ENCODE measurements at places on chromosomes 11 and 22.

- no peak for DNase-seq
These were observed 5.8 kb upstream of the MS4A14 start for GRCh38 chr11:60390419-60390818.

DNA sequence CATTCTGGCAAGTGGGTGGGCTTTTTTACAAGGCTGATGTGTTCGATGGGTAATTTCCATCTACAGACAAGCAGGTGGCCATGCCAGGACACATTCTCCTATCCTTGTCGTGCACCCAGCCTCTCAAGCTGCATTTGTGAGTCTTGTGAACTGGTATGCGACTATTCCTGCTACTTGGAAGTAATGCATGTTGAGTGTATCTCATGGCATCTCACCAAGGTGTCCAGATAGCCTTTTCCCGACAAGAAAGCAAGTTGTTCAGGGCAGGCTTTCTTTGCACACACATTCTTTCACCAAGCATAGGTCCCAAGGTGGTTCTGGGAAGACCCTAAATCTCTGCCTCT, 18.8 kb upstream of the SYT13 start:
- DNase-seq: no peak

DNA sequence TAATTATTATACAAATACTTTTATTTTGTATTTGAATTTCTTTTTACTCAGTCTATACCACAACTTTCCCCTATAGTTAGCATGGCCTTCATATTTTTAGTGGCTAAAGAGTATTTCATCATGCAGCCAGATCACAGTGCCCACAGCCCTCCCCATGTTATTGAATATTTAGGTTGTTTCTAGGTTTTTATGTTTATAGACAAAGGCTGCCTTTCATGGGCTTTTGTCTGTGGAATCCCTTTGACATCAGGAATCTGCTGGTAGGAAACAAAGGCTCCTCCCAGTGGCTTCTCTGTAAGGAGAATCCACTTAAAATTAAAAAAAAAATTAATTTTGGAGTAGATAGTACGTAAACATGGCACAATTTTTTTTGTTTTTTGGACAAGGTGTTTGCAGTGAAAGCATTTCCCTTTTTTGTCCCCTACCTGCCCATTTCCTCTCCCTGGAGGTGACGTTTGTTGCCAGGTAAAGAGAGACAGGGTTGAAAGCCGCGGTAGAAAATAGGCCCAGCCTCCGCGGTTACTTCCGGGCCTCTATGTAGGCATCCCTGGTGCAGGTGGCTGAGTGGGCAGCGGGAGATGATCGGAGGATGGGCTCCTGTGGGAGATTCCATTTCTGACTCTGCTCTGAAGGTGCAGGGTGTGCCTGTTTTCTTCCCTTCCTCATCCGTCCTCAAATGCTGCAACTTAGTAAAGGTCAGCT, 82.2 kb upstream of the OR4B1 start:
- no peak for DNase-seq

GRCh38 chr11:111632516-111633220, 30.4 kb downstream of the SIK2 start:
- DNase-seq: no peak

DNA sequence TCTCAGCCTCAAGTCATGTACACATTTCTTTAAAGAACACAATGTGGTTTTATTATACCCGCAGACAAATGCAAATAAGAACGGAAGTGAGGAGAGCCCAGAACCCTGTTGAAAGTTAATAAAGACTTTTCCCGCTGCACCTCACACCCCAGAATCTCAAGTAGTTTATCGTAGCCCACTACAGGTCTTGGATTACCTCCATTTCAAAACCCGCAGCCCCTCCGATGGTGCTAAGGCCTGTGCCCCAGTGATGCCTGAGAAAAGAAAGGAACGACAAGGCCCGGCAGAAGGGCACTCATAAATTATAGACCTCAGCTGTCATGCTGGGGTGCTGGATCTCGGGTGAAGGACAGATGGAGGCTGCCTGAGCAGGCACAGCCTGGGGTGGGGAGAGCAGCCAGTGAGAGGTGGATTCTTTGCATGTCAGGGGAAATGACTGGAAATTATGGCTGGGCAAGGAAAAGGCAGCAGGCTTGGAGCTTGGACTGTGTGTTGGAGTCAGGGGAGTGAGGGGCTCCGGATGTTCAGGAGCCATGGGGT, 354.1 kb downstream of the NTM start:
- no peak for DNase-seq

DNA sequence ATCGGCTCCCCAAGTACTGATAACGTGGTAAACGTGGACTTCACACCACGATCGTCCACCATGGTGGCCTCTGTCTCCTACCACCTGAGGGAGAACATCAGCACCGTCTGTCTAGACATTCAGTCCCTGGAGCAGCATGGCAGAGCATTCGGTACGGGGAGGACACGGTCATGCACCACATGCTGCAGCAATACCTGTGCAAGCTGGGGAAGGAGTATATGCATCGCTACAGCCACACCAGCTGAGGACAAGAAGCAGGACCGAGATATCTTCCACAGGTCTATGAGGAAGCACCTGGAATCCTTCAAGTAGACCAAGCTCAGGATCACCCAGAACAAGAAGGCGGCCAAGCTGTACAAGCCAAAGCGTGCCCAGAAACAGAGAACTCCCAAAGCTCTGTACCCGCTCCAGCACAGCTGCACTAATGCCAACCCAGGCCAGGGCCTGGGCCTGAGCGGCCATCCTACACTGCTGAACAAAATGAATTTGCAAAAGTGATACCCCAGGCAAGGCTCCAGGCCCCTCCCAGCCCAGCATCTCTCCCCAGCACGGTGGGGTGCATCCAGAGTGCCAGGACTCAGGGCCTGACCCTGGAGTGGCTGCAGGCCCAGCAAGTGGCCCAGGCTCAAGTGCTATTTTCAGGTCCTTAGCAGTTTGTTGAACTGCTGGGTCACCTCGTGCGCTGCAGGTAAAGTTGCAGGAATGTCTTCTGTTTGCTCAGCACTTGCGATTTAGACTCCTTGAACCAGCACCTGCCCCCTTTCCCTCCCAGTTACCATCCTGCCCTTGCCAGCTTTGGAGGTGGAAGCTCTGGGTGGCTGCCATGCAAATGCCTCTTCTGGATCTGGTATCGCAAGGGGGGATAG, 119.3 kb upstream of the SERPIND1 start:
- DNase-seq: no peak

DNA sequence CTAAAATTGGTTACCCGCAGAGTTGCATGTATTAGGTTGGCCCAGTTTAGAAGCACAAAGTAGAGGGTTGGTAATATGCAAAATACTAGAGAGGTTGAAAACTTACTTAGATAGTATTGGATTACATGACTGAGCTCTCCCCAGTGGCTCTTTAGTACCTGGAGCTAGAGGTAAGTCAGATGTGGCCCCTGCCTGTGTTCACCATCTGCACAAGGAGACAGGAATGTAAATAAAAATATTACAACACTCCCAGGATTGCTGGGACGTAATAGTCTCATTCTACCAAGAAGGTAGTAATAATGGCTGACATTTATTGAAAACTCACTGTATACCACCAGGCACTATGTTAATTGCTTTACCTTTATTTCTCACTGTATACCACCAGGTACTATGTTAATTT, 129.6 kb downstream of the SLC17A6 start:
- no peak for DNase-seq

Data from activated T-cell treated with anti-CD3 and anti-CD28 coated beads, Interleukin-2, amount 50 U/mL, for 48 hours (primary cell).